ENCODE measurements at places on chromosomes 2 and 18.

- DNase-seq: no peak
These were observed 45.4 kb upstream of the PPP4R1 start for GRCh38 chr18:9659499-9660375.

- no peak for DNase-seq
These were observed 238.3 kb downstream of the PHLPP1 start for GRCh38 chr18:62953663-62954062.

- no peak for DNase-seq
These were observed 405 bp downstream of the PPP3R1 start for GRCh38 chr2:68251855-68252399.

DNA sequence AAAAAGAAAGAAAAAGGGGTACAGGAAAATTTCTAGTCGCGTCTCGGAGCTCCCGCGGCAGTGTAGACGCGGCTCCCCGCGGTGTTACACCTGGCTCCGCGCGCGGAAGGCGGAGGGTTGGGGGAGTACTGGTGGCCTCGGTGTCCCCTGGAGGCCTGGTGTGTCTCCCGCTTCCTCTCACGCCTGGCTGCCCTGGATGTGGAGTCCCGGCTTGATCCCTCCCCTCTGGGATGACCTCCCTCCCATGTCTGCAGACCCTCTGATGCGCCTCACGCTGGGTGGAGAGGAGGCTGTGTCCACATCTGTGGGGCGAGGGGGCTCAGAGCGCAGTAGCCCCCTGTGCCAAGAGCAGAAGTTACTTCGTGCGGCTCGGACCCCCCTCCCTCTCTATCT is 1.2 kb downstream of the KIF5C start:
- DNase-seq: peak; percentile 42

GRCh38 chr2:155930312-155930711 is 402.2 kb downstream of the NR4A2 start:
- no peak for DNase-seq

- no peak for DNase-seq
These were observed 129.2 kb downstream of the MYO1B start for GRCh38 chr2:191374366-191374765.

- no peak for DNase-seq
These were observed 31.2 kb downstream of the ASAP2 start for GRCh38 chr2:9237831-9238230.

DNA sequence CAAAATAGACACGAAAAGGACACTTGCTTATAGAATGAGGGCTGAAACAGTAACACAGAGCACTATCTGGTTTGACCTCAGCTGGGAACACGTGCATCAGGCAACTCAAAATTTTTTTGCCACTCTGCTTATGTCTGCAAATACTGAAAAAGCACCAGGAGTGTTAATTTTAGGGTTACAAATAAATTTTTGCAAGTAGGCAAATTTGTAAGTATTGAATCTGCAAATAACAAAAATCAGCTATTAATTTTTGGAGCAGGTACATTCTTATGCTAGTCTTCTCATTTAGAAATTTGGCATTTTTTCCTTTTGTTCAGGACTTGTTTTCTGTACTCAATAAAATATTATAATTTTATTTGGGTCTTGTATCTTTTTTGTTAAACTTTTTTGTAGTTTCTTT is 29.7 kb downstream of the DYTN start:
- DNase-seq: no peak

DNA sequence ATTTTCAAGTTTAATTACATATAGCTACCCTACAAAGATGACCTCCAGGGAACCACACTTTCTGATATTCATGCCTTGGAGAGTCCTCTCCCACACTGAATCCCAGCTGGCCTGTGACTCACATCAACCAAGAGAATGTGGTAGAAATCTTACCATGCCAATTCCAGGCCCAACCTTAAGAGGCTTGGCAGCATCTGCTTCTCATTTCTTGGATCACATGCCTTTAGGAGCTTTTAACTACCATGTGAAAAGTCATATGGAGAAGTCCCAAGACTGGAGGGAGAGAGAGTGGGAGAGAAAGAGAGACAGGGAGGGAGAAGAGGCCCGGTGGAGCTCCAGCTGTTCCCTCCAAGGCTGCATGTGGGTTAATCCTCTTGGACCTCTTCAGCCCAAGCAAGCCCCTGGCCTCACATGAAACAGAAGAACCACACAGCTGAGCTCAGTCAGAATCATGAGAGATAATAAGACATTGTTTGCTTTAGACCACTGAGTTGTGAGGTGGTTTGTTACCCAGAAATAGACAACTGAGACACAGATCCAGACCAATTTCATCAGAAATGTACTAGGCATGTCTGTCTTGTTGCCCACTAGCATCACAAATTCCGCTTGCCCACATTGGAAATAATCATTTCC is 190.7 kb downstream of the MTCL1 start:
- DNase-seq: no peak

DNA sequence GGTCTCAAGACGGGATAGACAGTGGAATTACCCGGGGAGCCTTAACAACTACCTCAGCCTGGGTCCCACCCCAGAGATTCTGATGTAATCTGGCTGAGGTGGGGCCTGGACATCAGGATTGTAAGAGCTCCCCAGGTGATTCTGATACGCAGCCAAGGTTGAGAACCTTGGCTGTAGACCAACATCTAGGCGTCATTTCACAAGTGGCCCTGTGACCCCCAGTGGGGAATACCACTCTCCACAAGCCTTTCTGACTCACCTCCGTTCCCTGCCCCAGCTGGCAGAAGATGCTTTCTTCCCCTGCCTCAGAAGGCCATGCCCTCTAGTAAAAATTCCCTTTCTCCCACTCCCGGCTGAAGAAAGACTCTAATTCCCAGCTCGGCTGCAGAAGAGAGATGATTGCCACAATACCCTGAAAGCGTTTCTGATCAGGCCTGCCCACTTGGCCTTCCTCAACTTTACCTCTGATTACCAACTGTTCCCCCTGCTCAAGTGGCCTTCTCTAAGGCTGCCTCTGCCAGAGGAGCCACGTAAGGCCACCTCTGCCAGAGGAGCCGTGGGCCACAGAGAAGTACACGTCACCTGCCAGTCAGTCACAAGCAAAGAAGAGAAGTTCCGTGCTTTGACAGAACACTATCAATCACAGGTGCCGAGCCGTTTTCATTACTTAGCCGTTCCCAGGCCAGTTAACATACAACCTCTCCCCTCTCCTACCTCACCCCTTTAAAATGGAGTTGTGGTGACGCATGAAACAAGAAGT is 116.8 kb upstream of the PKDCC start:
- no peak for DNase-seq

- DNase-seq: no peak
These were observed 1.1 kb upstream of the FN1 start for GRCh38 chr2:215436705-215437565.

GRCh38 chr2:46010925-46011490 is 286.2 kb upstream of the EPAS1 start:
- DNase-seq: peak; percentile 37

DNA sequence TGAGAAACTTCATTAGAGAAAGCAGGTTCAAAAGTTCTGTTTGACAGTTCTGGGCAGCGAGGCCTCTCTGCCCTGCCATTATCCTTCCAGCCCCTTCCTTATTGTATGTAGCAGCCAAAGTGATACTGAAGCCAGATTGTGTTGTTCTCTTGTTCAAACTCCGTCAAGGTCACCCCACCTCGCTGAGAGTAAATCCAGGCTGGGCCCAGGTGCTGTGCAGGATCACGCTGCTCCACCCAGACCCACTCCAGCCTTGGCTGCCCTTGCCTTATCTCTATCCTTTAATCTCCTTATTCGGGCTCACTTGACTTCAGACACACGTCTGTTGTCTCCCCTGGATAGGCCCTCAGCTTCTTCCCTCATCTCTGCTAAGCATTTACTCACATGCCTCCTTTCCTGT is 196.1 kb downstream of the CPS1 start:
- DNase-seq: no peak

GRCh38 chr2:46780801-46781445 is 134.7 kb downstream of the MCFD2 start:
- DNase-seq: no peak

DNA sequence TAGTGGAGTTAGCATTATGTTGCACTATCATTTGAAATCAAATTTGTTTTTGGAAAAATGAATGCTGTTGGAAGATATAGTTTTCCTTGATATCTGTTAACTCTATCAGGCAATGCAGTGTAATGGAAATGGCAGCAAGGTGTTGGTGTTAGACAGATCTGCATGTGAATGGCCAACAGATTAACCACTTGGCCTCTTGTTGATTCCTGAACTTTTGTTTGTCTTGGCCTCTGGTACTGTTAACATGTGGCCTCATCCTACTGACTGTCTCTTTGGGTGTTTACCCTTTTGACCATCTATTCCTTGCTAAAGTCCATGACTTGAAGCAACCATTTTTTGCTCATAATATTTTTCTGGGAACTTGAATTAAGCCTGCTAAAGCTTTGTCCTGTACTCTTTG is 110.2 kb upstream of the CDH2 start:
- no peak for DNase-seq

DNA sequence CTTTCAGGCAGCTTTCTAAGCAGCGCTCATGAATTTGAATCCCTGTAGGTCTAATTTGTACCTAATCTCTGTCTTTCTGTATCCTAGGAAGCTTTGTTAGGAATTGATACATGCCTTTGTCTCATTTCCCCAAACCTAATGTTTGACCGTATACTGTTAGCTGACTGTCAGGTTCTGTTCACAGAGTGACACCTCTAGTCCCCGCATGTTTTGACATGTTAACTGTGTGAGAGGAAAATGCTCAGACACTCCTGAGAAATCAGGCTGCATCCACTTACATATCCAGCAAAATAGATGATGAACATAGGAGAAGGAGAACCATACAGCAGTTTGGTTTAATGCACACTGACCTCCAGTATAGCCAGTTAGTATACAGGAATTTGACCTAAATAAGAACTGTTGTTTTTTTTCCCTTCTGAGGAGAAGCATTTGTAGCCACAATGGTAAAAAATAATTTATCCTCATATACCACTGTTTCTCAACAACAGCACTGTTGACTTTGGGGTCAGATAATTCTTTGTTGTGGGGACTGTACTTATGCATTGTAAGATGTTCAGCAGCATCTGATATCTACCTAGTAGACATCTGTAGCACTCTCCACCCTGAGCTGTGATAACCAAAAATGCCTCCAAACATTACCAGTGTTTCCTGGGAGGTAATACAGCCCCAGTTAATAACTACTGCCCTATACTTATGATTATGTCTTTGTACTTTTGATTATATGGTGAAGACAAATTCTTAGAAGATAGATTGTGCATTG is 130.9 kb downstream of the NCOA1 start:
- no peak for DNase-seq

GRCh38 chr2:19409046-19409445 is 50.6 kb upstream of the OSR1 start:
- no peak for DNase-seq

GRCh38 chr18:39786477-39786876 is 2168.6 kb upstream of the PIK3C3 start:
- peak; percentile 25 for DNase-seq

DNA sequence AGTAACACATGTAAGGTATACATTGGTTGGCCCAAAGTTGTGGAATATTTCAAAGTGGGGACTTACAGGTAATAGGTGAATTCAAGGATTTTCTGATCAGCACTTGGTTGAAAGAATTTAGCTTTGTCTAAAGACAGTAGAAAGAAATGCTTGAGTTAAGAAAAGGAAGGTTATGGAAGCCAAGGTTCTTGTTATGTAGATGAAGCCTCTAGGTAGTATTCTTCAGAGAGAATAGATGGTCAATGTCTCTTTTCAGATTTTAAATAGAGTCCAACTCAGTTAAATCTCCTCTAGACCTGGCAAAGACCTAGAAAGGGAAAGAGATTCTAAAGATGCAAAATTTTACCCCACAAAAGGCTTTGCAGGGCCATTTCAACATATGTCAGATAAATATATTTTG is 157.4 kb downstream of the ANKRD30B start:
- no peak for DNase-seq

DNA sequence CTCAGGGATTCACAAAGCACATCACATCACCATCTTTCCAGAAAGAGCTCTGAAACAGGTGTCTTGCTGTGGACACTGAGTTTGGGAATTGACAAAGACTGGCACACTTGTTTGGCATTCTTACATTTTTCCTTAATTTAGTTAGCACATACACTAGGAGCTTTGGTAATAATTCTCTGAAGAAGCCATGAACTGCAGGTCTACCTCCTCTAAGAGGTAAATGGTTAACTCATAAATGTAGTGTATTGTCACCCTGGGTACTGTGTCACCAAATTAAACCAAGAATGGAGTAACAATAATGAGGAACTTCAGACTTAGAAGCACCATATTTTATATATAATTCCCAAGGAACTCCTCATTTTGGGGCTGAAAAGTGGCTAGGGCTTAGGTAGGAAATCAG is 22.6 kb downstream of the EIF4E2 start:
- no peak for DNase-seq

GRCh38 chr2:10655499-10656225 is 34.1 kb downstream of the NOL10 start:
- DNase-seq: no peak

- no peak for DNase-seq
These were observed 36.3 kb upstream of the SMAD7 start for GRCh38 chr18:48986851-48987761.

- no peak for DNase-seq
These were observed 1.3 kb downstream of the PTMA start for GRCh38 chr2:231709636-231709980.

GRCh38 chr18:31631526-31631925 is 39.8 kb downstream of the TTR start:
- no peak for DNase-seq

GRCh38 chr2:280650-281110 is 7.2 kb downstream of the ALKAL2 start:
- no peak for DNase-seq

- no peak for DNase-seq
These were observed 56.7 kb upstream of the ACKR3 start for GRCh38 chr2:236512902-236513435.

DNA sequence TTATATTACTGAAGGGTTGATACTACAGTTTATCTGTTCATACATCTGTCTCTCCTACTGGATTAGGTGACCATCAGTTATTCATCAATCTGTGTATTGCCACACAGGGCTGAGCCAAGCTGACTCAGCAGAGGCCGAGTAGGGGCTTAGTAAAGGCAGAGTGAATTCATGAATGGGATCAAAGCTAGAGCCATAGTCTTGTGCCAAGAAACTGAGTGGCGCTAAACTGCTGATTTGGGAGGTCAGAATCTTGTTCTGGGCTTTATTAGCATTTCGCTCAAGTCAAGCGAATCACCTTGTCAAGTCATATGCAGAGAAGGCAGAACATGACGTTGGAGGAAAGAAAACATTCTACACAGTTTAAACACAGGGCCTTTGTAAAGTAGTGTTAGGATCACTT is 34.1 kb downstream of the SOCS6 start:
- DNase-seq: no peak

GRCh38 chr18:37654731-37655369 is 89.3 kb upstream of the CELF4 start:
- DNase-seq: no peak

GRCh38 chr2:74001781-74002504 is 17.2 kb downstream of the TET3 start:
- no peak for DNase-seq

DNA sequence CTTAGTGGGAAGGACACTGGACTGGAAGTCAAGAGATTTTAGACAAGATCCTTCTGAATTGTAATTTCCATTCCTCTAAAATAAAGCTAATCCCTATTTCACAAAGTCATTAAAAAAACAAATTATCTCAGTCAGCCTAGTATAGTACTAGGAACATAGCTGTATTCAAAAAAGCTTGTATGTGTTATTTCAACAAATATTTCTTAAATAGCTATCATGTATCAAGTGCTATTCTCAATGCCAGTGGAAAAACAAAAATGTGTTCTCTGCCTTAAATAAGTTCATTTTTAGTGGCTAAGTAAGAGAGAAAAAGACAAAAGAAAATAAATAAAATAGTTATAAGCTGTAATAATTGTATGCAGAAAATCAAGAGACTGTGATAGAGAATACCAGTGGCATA is 541.8 kb upstream of the CDH2 start:
- no peak for DNase-seq
